Activated CD8-positive, alpha-beta T cell treated with anti-CD3 and anti-CD28 coated beads for 36 hours (primary cell): ENCODE measurements at places on chromosomes 6 and 20. TPM values are rescaled to one million over a fixed set of nuclear protein-coding genes. Genes with fewer than 3 reads are reported as not detected.

DNA sequence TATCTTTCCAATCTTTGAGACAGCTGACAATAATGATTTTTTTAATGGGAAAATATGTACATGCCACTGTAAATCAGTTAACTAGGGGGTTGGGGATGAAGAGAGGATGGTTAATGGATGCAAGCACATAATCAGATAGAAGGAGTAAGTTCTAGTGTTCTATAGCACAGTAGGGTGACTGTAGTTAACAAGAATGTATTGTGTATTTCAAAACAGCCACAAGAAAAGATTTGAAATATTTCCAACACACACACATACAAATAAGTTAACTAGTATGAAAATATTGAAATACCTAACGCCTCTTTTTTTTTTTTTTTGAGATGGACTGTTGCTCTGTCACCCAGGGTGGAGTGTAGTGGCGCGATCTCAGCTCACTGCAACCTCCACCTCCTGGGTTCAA, 153.4 kb upstream of the SALL4 start:
- no peaks in the 10 kb centered on the region for H3K36me3 ChIP-seq
- DNase-seq, result no peak
- H3K4me3 ChIP-seq, result no peak overlapping the region
- H3K27ac ChIP-seq, result no peak overlapping the region
- peaks cover 9% of the 10 kb centered on the region for H3K27me3 ChIP-seq

GRCh38 chr20:62028384-62028783, 37.3 kb downstream of the TAF4 start:
- peaks cover 53% of the 10 kb centered on the region for H3K4me1 ChIP-seq
- no peaks in the 10 kb centered on the region for H3K36me3 ChIP-seq
- no peak for DNase-seq
- H3K27me3 ChIP-seq, result no peaks in the 10 kb centered on the region
- no peak overlapping the region for H3K4me3 ChIP-seq
- no peak overlapping the region for H3K27ac ChIP-seq

Gene MYL9
- not detected for total RNA-seq

DNA sequence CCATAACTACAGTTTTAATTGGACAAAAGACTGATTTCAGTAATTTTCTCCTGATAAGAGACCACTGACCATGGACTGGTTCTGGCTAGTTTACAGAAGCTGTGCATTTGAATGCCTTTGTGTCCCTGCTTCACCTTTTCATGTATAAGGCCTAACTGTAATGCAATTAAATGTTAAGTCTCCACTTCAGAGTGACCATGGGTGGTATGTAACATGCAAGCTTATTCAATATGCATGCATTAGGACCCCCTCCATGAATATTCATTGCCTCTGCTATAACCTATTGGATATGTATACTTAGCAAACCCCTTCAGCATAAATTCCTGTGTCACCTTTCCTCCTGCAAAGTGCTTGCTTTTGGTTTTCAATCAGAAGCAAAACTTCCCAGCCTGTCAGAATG, 2.2 kb downstream of the UBD start:
- no peak for DNase-seq
- peaks cover 23% of the 10 kb centered on the region for H3K4me1 ChIP-seq
- no peak overlapping the region for H3K27ac ChIP-seq
- no peaks in the 10 kb centered on the region for H3K36me3 ChIP-seq
- no peak overlapping the region for H3K4me3 ChIP-seq

DNA sequence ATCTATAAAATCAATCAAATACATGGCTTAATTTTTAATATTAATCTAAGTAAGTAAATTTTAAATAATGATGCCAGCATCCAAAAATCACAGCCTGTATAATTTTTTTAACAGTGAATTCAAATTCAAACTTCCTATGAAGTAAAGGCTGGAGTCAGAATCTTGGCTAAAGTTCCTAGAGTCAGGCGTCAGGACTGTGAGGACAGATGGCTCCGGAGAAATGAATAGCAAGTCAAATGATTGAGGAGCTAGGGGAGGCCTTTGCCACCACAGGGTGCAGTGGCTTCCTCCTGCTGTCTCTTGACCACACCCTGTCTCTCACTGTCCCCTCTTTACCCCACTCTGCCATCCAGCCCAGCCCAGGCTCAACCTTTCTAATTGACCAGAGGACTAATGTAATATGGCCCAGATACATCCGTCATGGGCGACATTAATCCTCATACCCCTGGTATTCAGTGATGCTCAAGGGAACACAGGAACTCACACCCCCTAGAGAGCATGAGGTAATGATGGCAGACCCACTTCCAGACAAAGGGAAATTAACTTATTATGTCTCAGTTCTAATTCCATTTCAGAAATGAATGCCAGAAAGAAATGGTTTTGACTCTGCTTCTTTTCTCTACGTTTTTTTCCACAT, 53.4 kb downstream of the OPRM1 start:
- H3K36me3 ChIP-seq, result no peaks in the 10 kb centered on the region
- DNase-seq, result no peak
- H3K4me3 ChIP-seq, result no peak overlapping the region
- no peak overlapping the region for H3K27ac ChIP-seq

Gene SLC17A3
- not detected for total RNA-seq

Gene SMOC2
- not detected for total RNA-seq

DNA sequence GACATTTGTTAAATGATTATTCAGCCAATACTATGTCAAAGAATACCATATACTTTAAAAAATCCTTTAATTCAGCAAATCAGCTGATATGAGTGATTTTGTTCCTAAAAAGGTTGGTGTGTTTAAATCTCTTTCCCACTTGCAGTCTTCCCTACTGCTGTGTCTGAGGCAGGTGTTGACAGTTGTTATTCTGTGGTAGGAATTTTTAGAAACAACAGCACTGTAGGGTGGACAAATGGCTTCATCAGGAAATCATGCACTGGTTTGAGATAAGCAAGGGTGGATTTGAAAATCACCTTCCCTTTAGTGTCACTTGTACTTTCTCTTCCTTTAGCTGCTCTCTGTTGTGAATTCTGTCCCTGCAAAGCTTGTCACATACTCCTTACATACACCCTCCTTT, 213.7 kb upstream of the SGK1 start:
- no peak for DNase-seq
- no peak overlapping the region for H3K27ac ChIP-seq
- no peak overlapping the region for H3K4me3 ChIP-seq
- H3K4me1 ChIP-seq, result peaks cover 30% of the 10 kb centered on the region
- no peaks in the 10 kb centered on the region for H3K27me3 ChIP-seq
- no peaks in the 10 kb centered on the region for H3K36me3 ChIP-seq

Gene PLCB4
- total RNA-seq, result not detected

Gene GLP1R
- total RNA-seq, result 0.81 TPM

- H3K4me1 ChIP-seq, result peaks cover under 1% of the 10 kb centered on the region
- no peak for DNase-seq
- H3K27me3 ChIP-seq, result peaks cover 3% of the 10 kb centered on the region
- H3K4me3 ChIP-seq, result no peak overlapping the region
- no peaks in the 10 kb centered on the region for H3K36me3 ChIP-seq
- H3K27ac ChIP-seq, result no peak overlapping the region
These were observed 55.3 kb downstream of the UBE2V1 start for GRCh38 chr20:50057714-50058053.

Gene FHL5
- total RNA-seq, result not detected

- peaks cover 17% of the 10 kb centered on the region for H3K27me3 ChIP-seq
- H3K4me3 ChIP-seq, result no peak overlapping the region
- no peaks in the 10 kb centered on the region for H3K4me1 ChIP-seq
- no peaks in the 10 kb centered on the region for H3K36me3 ChIP-seq
- no peak for DNase-seq
- H3K27ac ChIP-seq, result no peak overlapping the region
These were observed 41.2 kb downstream of the OPN5 start for GRCh38 chr6:47822856-47823554.

DNA sequence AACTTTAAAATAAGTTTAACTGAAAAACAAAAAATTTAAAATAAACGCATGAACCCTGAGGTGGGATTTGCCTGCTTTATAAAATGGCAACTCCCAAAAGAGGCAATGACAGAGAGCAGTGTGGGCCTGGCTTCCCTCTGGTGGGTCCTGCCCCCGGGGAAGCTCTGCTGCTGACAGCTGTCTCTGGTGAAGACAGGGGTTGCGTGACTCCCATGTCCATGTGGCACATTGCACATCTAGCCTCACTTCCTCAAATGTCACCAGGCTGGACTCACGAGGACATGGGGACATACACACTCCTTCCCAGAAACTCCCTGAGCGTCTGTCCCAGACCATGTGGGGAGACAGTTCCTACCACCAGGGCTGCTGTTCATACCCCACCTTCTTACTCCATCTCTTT, 66.2 kb downstream of the ABHD12 start:
- no peak for DNase-seq
- H3K27ac ChIP-seq, result no peak overlapping the region
- no peak overlapping the region for H3K4me3 ChIP-seq

Gene FGD2
- total RNA-seq, result 1.4 TPM

Gene CALHM5
- not detected for total RNA-seq

GRCh38 chr20:29119141-29119540, 2138.3 kb upstream of the DEFB115 start:
- no peak for DNase-seq
- H3K4me1 ChIP-seq, result no peaks in the 10 kb centered on the region
- peaks cover 1% of the 10 kb centered on the region for H3K36me3 ChIP-seq
- no peaks in the 10 kb centered on the region for H3K27me3 ChIP-seq
- no peak overlapping the region for H3K27ac ChIP-seq

Gene RUNX2
- 8.0 TPM for total RNA-seq

- no peak overlapping the region for H3K27ac ChIP-seq
- no peak for DNase-seq
- H3K27me3 ChIP-seq, result peaks cover 1% of the 10 kb centered on the region
- no peaks in the 10 kb centered on the region for H3K36me3 ChIP-seq
- no peaks in the 10 kb centered on the region for H3K4me1 ChIP-seq
These were observed 270.9 kb upstream of the SULF2 start for GRCh38 chr20:48056218-48056617.

GRCh38 chr20:36315545-36316351, 9.6 kb downstream of the DLGAP4 start:
- no peak overlapping the region for H3K4me3 ChIP-seq
- DNase-seq, result no peak
- no peaks in the 10 kb centered on the region for H3K36me3 ChIP-seq
- peaks cover 18% of the 10 kb centered on the region for H3K27me3 ChIP-seq
- H3K4me1 ChIP-seq, result no peaks in the 10 kb centered on the region
- H3K27ac ChIP-seq, result no peak overlapping the region

DNA sequence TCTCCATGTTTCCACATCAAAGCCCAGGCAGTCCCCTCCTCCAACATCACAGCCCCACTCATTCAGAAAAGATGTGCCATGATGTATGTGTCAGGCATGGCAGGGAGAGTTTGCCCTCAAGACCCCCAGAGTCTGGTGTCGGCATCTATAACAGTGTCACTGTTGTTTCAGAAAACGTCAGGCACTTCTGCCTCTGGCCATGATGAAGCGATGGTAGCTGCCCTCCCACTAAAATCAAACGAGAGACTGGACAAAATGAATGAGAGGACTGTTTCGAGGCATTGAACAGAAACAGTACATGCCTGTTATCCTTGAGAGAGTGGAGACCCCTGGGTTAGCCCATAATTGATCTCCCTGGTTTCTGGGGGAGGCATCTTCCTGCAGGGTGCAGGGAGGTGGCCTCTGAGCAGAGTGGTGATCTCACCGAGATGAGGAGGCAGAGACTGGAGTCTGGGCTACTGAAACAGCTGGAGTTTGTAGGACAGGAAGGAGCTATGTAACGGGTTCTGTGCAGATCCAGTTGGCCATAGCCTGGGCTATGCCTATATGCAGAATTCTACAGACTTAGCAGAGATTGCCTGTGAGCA, 144.5 kb downstream of the SYCP2 start:
- no peaks in the 10 kb centered on the region for H3K36me3 ChIP-seq
- no peak overlapping the region for H3K27ac ChIP-seq
- H3K4me1 ChIP-seq, result no peaks in the 10 kb centered on the region
- no peak for DNase-seq
- H3K27me3 ChIP-seq, result no peaks in the 10 kb centered on the region
- H3K4me3 ChIP-seq, result no peak overlapping the region

DNA sequence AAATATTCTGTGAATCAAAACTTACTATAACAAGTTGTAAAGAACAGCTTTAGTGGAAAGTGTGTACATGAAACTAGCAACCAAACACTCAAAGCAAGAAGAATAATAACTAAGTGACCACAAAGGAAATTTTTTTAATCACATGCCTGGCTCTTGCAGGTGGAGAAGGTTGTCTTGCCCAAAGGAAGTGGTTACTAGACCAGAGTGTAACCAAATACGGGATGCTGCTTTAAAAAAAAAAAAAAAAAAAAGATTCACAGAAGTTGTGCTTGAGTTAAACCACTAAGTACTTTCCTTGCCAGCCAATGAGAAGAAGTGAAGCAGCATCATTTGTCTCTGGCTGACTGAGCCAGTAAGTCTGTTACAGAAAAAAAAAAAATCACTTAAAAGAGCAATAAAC, 19.1 kb upstream of the HLA-DQB1 start:
- H3K4me1 ChIP-seq, result peaks cover 26% of the 10 kb centered on the region
- peak overlapping the region; percentile 26 for H3K4me3 ChIP-seq
- H3K27ac ChIP-seq, result peak overlapping the region; percentile 36
- no peaks in the 10 kb centered on the region for H3K36me3 ChIP-seq

GRCh38 chr20:46715292-46715756, 5.9 kb downstream of the SLC2A10 start:
- H3K4me3 ChIP-seq, result no peak overlapping the region
- H3K27ac ChIP-seq, result no peak overlapping the region
- peaks cover 2% of the 10 kb centered on the region for H3K4me1 ChIP-seq
- H3K27me3 ChIP-seq, result peaks cover 38% of the 10 kb centered on the region
- H3K36me3 ChIP-seq, result no peaks in the 10 kb centered on the region
- no peak for DNase-seq

DNA sequence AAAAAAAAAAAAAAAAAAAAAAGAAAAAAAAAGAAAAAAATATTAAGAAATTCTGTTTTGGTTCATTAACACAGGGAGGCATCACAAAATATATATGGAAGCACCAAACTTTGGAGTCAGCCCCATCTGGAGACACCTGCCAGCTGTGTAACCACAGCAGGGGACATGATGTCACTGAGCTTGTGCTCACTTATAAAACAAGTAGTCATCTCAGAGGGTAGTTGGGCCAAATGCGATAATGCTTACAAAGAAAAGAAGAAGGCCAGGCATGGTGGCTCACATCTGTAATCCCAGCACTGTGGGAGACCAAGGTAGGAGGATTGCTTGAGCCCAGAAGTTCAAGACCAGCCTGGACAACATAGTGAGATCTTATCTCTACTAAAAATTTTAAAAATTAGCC, 1.1 kb upstream of the BNIP5 start:
- H3K4me1 ChIP-seq, result peaks cover 12% of the 10 kb centered on the region
- H3K4me3 ChIP-seq, result no peak overlapping the region
- peaks cover 26% of the 10 kb centered on the region for H3K27me3 ChIP-seq
- peak; percentile 16 for DNase-seq
- H3K27ac ChIP-seq, result no peak overlapping the region

Gene COL21A1
- not detected for total RNA-seq

- H3K27ac ChIP-seq, result no peak overlapping the region
- no peaks in the 10 kb centered on the region for H3K36me3 ChIP-seq
- DNase-seq, result peak; percentile 59
- peaks cover 2% of the 10 kb centered on the region for H3K27me3 ChIP-seq
- H3K4me1 ChIP-seq, result no peaks in the 10 kb centered on the region
These were observed 145.6 kb upstream of the MANEA start for GRCh38 chr6:95431637-95432228.

Gene ELMO2
- 36.2 TPM for total RNA-seq

GRCh38 chr20:9323622-9324021, 190.8 kb upstream of the LAMP5 start:
- no peak overlapping the region for H3K27ac ChIP-seq
- no peak overlapping the region for H3K4me3 ChIP-seq
- peaks cover 8% of the 10 kb centered on the region for H3K4me1 ChIP-seq
